ENCODE measurements at places on chromosomes 6 and 20.

DNA sequence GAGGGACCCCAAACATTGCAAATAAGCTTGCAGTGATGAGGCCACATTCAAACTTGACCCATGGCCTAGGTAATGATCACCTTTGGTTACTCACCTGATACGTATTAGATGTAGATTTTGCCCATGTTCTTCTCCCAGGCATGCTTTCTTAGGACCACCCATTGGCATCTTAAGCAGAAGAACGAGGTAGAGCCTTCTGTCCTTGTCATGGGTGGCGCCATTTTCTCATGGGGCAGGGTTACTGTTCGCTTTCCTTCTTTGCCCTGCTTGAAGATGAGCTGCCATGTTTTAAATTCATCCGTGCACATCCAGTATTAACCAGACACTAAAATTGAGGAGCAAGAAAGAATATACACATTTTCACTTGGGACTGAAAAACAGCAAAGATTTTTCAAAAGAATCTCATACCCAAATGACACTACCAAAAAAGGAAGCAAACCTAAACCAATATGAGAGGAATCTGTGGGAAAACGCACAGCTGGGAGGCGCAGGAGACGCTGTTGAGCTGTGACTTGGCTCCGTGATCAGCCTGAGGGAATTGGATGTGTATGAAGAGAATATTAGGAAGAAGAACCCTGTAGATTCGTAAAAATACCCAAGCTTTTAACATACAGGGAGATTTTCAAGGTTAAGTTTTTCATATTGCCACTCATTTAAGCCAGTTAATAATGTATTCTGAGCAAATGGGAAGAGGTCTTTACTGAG is 36.6 kb downstream of the GMPR start:
- ATAC-seq, result no peak

- no peak for ATAC-seq
Observed at GRCh38 chr20:62475772-62476055, at the start of gene GATA5. Gene GATA5 (minus strand): TSS chr20:62475995. CDS start chr20:62475521, 474 bp downstream.

DNA sequence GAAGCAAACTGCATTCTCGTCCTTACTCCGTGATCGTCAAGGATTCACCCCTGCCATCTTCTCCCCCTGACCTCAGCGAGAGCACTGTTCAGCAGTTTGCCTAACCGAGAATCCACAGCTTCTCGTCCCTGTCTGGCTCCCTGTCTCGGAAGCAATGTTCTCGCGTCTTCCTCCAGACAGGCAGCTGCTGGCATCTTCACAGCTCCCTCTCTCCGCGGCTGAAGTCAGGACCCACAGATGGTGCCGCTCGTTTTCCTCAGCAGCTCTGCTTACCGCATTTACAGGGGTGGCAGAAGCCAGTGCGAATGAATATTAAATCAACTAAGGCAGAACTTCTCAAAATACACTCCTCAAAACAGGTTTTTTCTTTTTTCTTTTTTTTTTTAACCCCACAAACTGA is 18.9 kb upstream of the SLC22A2 start:
- no peak for ATAC-seq

DNA sequence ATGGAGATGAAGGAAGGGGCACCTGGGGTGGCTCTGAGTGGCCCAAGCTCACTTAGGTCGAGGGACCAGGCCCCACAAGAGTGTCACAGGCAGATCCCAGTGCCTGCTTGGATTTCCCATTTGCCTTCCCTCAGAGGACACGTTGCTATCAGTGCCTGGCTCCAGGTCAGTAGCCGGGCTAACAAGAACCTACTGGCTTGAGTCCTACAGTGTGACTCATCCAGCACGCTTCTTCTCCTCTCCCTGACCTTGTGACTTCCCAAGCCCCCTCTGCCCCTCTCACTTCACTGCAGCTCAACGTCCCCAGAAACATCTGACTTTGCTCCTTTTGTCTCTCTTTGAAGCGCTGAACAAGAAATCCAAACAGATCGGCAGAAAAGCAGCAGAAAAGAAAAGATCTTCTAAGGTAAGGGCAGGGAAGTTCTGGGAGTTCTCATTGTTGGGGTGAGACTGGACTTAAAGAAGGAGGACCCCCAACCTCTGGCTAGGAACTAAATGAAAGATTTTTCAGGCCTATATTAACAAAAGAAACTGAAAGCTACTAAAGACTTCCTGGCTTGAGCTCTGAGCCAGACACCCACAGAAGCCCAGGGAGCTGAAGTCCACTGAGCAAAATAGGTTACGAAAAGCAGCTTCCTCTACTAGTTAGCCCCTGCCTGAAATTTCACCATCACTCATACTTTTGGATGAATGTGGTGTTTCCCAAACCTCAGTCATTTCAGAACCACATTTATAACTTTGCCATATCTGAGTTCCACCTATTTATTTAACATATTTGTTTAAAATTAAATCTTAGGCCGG is 21.5 kb downstream of the ASIP start:
- no peak for ATAC-seq

DNA sequence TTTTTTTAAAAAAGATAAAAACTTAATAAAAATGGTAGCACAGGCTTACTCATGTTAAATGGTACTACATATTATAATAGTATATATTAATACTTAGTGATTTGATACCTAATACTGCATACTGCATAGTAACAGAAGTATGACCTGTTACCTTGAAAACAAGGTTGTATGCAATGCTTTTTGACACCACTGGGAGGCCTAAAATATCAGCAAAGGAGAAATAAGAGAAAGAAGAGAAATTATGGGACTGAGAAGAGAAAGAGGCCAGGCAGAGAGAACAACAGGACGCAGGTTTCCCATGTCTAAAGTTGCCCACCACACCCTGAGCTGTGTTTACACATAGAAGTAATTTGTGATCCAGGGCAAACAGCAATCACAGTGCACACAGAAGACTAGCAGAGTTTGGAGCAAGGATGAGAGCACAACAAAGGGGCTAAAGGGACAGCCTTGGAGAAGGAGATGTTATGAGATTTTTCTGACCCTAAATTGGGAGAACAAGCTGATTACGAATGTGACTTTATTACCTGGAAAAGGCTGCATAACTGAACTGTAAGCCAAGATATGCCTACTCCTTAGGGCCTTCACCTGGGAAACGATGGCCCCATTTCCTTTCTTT is 73.2 kb downstream of the ROS1 start:
- ATAC-seq, result no peak

GRCh38 chr6:158037771-158038170 is 56.1 kb downstream of the SYNJ2 start:
- ATAC-seq, result no peak

DNA sequence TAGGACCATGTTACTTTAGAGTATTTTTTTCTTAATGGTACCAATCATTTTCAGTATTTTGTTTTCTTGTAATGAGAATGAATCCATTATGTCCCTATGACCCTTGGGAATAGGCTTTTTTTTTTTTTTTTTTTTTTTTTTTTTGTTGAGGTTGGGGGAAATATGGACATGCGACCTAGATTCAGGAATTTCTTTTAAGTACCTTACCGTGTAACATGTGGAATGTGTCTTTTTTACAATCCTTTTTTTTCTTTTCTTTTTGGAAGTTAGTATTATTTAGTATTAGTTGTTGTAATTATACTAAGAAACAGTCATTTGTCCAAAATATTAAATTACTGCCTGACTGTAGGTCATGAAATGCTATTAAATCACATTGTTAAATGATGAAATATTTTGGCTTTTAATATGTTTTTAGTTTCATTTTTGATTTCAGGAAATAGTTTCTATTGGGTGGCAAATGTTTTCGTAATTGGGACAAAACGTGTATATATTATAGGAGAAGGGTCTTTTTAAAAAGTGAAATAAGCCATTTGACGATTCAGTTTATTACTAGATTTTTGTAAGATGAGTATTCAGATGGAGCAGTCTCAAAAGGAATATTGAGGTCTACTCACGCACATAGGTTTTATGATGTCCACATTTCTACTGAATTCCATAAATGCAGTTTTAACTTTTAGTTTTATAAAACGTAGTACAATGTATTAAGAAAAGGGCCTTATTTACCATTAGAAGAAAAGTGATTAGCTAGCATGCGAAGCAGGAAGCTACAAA is 4.9 kb downstream of the ARID1B start:
- ATAC-seq, result no peak

DNA sequence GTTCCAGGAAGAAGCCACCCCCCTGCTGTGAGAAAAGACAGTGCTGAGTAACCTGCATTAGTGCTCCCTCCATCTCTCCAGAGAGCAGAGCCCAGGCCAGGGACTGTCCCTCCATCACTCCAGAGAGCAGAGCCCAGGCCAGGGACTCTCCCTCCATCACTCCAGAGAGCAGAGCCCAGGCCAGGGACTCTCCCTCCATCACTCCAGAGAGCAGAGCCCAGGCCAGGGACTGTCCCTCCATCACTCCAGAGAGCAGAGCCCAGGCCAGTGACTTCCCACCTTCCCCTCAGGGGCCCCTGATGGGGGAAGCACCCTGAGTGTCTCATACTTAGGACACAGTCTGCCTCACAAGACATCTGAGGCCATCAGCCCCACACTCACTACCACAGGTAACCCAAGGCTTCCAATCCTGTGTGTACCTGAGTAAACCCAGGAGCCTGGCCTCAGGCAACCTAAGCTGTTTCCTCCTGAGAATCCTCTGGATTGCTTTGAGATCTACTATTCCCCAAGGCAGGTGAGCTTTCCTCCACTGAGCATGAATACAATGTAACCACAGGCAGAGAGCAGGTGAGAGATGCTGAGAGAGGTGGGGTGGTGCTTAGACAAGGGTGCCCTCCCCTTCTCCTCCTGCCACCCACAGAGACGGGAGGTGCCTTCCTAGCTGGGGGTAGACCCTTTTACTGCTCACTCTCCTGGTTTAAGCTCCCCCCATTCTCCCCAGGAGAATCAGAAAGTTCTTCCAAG is 4.9 kb downstream of the TBXT start:
- peak; percentile 93 for ATAC-seq

DNA sequence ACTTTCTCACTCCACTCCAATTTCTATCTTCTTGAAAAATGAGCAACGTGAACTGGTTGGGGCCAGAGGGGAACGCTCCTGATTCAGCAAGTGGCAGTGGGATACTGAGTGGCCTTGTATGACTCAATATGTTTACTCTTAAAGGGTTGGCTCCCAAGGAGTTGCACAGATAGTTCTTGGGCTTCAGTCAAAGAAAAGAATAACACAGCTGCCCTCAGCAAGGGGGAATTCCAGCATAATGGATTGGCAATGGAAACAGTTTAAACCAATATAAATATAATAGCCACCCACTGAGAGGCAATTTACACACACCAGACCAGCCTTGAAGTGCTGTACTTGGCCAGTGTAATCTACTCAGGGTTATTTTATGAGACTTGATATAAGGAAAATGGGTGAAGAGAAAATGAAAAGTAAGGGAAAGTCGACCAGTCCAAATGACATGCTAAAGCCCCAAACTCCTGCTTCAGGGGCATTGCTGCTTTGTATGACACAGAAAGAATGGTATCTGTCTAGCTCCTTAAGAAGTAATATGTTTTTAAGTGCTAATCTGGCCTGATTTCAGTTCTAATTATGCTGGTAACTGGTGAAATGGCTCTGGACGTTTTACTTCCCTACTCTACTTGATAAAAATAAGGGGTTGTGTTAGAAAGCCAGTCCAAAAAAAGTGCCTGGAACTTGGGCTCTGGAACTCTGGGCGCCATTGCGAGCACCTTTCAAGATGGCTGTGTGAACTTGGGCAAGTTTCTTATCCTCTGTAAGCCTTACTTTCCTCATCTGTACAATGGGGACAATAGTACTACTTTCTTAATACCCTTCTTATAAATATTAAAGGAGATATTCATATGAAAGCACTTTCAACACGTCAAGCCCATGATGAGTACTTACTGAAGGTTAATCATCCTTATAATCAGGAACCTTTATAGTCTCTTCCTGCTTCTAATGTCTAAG is 712.9 kb upstream of the MAP3K7 start:
- no peak for ATAC-seq

DNA sequence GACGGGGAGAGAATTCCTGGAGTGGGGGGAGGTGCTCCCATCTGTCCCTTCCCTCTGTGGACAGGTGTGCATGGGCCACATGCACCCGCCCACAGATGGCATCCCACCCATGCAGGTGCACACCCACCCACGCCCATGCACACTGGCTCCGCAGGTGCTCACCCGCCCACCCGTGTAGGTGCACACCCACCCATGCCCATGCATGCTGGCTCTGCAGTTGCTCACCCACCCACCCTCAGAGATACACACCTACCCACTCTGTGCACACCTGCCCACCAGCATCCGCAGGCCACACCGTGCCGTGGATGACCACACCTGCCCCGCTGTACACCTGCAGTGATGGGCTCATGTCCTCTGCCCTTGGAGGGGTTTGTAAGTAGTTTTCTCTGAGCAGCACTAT is 132.0 kb downstream of the PHACTR3 start:
- ATAC-seq, result no peak

DNA sequence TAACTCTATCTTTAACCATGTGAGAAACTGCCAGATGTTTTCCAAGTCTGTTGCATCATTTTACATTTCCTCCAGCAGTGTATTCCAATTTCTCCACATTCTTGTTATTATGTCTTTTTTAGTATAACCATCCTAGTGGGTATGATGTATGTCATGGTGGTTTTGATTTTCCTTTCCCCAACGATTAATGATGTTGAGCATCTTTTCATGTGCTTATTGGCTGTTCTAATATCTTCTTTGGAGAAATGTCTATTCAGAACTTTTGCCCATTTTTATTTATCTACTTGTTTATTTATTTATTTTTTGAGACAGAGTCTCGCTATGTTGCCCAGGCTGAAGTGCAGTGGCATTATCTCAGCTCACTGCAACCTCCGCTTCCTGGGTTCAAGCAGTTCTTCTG is 4.3 kb upstream of the C6orf62 start:
- ATAC-seq, result no peak

- ATAC-seq, result no peak
Observed at GRCh38 chr6:66184091-66184490, 477.1 kb upstream of the EYS start.

DNA sequence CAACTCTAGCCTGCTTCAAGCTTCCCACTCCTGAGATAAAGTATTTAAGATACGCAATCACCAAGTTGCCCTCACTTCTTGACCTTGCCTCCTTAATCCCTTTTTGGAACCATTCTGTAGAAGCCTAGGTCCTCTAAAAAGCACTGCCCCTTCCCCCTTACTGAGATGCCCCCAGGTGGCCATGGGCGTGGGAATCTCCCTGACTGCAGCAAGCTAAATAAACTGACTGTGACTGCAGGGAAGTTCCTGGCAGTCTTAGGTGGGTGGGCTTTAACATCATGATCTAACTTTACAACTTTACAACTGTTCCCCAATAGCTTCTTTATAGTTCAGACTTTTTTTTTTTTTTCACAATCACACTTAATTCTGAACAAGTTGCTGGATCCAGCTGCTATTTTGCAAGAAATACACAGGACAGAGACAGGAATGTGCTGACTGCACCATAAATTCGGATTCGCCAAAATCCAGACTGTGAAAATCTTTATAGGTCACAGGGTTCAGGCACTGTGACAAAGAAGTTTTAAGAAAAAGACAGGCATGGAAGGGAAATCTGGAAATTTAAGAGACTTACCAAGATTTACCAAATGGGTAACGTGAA is 344.2 kb upstream of the SULF2 start:
- ATAC-seq, result no peak

- ATAC-seq, result no peak
Observed at GRCh38 chr6:64732888-64733287, 974.1 kb downstream of the EYS start.

All from activated T-helper 17 cell treated with anti-CD3 and anti-CD28 coated beads, Interleukin-2, amount 50 U/mL, for 72 hours (primary cell).